NCI-H2081 treated with DMSO at 0.1 percent for 48 hours (cell line): ENCODE measurements at places on chromosomes 13 and 19.

DNA sequence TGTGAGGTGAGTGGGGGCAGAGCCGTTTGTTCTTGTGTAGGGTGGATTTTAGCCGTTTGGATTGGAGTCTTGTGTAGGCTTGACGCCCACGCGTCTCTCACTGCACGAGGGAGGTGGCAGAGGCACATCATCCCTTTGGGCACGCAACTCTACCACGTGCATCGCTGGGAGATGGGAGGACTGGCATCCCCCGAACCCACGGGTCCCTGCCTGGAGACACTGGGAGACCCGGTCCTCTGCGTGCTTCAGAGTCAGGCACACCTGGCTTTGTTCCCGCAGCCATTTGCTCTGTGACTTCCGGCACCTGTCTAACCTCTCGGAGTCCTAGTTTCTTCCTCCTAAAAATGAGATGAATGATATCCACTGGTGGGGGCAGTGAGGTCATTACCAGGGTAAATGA is 6.4 kb downstream of the ARHGEF7 start:
- no peak for DNase-seq

DNA sequence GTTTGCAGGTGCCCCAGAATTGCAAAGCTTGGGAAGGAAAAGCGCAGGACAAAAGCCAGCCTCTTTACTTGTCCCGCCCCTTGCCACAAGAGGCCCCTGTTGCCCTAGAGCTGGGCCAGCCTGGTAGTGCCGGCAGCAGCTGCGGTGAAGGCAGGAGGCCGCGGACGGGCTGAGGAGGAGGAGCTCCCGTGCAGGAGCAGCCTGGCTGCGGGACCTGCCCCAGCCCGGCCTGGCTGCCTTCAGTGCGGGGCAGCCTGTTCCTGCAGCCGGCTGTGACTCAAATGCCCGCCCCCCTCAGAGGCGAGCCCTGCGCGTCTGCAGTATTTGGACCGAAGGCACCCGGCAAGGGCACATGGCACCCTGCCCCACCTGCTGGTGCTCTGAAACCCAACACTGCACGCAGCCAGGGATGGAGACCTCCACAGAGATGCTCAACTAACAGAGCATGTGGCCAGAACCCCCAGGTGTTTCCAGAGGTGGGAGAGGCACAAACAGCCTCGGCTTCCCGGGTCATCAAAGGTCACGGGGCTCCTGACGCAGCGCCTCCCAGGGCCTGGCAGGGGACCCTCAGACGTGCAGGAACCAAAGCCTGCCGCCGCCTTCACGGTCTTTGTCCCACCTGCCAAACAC is 29.7 kb downstream of the NAXD start:
- DNase-seq, result no peak

DNA sequence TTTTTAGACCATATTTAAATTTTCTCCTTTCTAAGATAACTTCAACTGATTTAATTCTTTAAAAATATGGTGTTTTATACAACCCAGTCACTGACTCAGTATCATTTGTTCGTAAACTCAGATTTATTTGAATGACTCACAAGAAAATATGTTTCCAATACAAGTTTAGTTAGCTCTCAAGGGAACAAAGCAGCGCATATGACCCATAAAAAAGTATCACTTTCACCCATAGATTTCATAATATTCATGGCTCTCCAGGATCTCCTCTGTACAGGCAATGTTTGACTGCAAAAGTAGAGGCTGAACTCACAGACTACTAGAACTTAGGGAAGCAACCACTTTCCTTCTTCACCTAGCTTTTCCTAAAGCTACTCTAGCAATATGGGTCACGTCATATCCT is 405.6 kb upstream of the PCDH9 start:
- no peak for DNase-seq

DNA sequence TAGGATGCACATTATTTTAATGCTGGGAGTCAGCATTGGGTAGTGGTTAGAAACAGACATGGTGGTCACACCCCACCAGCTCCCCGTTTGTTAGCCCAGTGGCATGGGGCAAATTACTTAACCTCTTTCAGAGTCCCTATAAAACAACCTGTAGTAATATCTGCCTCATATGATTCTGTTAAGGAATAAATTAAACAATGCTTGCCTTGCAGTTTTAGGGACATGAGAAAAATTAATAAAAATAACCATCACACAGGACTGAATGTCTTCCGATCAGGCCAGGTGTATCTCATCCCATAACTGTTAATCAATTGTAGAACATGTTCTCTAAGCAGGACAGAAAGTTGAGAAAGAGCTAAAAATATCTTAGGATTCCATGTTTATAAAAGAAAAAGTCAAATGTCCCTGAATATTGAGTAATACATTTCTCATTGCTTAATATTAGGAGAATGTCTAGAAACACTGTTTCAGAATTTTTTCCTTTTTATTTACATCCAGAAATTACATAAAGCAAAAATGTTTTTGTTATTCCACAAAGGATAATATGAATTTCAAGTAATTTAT is 196.5 kb downstream of the GPC6 start:
- DNase-seq, result no peak
